COR-L47 (cell line): ENCODE measurements at places on chromosomes 1 and 21.

DNA sequence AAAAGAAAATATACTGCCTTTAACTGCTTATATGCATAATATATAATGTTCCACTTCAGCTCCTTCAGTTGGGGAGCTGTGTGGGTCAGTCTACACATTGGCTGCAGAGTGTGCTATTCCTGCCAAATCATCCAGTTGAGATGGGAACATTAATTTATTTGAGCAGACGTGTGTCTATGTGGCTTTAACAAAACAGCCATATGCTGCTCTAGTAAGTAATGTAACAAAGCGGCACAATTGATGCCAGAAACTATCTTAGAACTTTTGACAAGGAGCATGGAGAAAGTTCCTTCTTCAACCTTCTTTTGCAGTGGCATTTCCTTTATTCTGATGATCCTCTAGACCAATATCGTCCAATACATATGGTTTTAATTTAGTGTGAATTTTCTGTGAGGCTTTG, 285.9 kb upstream of the C1orf87 start:
- DNase-seq: no peak

GRCh38 chr1:46405724-46406123, 11.6 kb downstream of the FAAH start:
- DNase-seq: no peak

DNA sequence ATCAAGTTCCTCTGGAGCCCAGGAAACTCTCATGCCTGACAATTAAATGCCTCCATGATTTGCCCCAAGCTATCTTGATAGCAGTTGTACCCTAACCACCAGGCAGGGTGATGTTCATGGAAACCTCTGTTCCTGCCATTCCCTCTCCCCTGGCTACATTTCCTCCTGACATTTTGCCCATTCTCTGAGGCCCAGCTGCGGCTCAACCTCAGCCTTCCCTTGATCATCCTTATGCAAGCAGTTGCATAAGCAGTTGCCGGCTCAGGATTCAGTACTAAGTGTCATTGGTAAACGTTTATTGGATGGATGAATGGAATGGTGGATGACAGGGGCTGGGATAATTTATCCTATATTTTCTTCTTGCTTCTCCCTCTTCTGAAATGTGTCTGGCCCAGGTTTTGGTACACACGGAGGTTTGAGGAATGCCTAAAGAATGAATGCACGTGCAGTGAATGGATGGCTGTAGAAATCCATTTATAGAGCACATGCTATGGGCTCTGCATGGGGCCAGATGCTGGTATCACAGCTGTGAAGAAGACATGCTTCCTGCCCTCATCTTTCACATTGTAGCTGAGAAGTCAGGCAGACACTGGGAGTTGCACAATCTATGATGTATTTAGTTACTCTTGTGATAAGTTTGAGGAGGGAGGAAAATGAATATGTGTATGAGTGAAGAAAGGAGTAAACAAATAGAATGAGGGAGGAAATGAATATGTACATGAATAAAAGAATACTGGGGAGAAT, 261.8 kb downstream of the FOXD2 start:
- no peak for DNase-seq

DNA sequence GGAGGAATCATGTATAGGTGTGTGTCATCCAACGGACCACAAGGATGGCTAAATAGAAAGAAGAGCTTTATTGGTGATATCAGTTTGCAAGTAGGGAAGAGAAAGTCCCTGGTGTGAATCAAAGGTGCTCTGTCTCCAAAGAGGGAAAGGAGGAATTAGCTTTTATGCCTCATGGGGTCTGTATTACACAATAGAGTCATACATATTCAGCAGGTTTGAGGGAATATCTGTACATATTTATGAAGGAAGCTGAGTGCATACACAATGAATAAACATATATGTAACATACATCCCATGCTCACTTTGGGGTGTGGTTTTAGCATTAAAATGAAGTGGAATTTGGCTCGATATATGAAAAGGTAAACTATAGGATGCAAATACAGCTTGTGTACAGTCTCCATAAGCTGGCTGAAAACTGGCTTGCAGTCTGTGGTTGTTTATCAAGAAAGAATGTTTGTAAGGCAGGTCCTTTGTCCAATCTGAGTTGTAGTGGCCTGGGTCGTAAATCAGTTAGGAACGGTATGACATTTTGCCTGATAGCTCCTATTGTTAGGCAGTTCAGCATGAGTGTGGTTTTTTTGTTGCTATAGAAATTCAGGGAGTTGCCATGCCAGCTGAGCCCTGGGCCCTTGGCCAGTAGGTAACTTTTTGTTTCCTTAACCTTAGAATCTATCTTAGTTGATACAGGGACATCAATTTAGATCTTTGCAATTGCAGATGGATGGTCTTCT, 198.0 kb upstream of the ZP4 start:
- peak; percentile 29 for DNase-seq

DNA sequence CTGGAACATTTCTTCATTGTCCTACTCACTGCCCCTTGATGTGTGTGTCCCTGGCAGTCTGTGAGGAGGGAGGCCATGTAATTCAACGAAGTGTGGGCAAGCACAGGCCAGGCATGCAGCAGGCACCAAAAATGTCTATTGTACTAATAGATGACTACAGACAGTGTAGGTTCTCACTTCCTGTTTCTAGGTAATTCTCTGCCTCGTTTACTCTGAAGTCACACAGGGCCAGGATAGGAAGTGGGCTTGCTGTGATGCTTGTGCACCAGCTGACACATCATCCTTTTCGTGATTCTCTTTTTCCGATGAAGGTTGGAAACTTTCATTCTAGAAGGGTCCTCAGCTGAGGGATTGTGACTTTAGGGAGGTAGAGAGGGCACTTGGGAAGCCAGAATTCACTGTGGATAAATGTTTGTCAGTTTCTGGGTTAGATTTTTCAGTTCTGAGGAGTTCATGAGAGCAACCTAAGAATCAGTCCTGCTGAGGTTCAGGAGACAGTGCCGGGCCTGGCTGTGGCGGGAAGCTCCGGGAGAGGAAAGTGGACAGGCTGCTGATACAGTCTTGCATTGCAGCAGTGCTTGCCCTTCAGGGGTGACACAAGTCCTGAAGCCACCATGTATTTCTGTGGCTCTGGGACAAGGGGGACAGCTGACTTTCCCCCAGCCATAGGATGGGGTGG, 4.3 kb upstream of the CSF1 start:
- DNase-seq: no peak

- DNase-seq: no peak
These were observed 34.6 kb upstream of the DOCK7 start for GRCh38 chr1:62722796-62723195.
